DMS 273 treated with DMSO at 0.1 percent for 48 hours (cell line): ENCODE measurements at places on chromosomes 3 and 15.
A peak's percentile ranks its signal among the peaks of the same experiment; 100 is the strongest.

DNA sequence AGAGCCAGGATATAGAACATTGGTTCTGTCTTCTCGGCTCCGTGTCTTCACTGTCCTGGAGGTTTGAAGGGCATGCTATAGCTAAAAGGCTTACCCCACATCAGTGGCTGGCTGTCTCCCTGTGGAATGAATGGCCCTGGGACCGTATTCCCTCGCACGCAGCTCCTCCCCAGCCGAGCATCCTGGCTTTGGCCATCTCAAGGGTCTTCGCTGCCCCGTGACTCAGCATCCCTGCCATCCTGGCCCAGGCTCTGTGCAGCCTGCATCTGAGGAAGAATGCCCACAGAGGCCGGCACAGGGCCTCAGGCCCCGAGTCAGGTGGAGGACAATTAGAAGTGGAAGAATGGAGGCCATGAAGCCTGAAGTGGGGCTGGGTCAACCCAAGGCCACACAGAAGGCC lies 11.0 kb downstream of the LOXL1 start:
- DNase-seq = no peak

GRCh38 chr15:87907676-87908446 lies 348.7 kb downstream of the NTRK3 start:
- no peak for DNase-seq

DNA sequence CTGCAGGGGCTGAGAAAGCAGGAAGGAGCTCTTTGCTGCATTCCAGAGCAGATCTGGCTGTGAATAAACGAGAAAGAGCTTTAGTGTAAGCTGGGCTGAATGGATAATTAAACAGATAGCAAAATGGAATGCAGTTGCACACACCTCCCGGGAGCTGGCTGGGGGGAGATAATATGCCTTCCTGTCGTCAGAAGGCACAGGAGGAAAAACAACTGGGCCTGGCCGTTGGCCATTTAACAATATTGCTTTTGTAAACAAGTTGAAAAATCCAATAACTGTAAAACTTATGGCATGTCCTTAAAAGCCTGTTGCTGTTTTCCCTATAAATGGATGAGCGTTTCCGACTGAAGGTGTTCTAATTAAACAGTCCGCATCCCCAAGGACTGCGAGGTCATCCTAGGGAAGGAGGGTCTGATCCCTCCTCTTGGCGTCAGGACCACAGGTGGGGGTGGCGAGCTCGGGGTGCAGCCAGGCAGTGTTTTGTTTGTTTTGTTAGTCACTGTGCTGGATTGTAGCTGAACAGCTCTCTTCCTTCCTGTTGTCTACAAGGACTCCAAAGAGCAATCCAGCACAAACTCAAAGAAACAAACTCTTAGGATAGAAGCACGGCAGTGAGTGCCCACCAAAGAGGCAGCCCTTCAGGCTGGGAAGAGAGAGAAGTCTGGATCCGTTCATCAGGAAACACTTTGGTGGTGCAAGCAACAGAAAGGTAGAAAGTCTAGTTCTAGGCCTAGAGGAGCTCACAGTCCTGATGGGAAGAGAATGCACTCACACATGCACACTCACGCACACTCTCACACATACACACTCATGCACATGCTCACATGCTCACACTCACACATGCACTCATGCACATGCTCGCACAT lies 133.4 kb upstream of the SMAD3 start:
- no peak for DNase-seq

- no peak for DNase-seq
Measured at GRCh38 chr3:194287374-194287773, 63.8 kb downstream of the CPN2 start.

GRCh38 chr3:177689077-177689476 lies 491.8 kb upstream of the TBL1XR1 start:
- no peak for DNase-seq

DNA sequence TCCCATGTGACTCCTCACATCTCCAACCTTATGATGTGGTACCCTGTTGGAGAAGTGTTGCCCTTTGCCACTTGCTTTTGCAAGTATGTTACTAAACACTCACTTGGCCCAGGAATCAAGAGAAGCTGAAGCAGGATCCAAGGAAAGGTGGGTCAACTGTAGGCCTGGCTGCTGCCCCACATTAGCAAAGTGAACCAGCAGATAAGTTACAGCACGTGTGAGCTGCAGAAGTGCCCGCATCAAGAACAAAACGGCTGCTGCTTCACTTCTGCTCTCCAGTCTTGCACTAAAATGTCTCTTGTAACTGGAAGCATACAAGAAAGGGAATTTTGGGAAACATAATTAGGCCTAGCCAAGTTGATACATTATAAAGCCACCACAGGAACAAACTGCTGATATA lies 79.6 kb downstream of the PCOLCE2 start:
- no peak for DNase-seq

- no peak for DNase-seq
Measured at GRCh38 chr3:54599716-54600115, 328.1 kb downstream of the LRTM1 start.

DNA sequence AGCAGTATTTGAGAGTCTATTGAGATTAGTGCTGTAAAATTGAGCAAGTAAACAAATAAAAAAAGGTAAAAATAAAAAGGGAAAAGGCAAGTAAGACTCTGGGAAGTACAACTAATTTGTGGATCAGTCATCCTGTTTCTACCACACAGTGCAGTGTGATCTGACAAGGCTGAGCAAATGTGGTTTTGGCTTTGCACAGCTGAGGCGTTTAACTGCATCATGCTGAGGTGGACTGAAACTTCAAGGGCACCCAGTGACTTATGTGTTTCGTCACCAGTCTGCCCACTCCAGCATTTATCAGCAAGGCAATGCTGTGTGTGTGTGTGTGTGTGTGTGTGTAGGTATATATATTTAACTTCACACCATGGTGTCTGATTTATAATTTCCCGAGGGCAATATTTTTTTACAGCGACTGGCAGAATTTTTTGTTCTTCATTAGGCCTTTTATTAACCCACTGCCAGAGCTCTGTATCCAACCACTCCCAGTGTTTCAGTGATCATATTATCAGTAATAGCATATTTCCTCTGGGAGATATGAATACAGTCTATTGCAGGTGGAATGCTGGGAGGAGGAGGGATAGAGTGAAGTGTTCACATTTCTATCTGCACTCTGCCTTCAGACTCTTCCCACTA lies 131.5 kb upstream of the SATB1 start:
- DNase-seq = no peak

- no peak for DNase-seq
Measured at GRCh38 chr3:66404903-66405700, 95.7 kb downstream of the LRIG1 start.

DNA sequence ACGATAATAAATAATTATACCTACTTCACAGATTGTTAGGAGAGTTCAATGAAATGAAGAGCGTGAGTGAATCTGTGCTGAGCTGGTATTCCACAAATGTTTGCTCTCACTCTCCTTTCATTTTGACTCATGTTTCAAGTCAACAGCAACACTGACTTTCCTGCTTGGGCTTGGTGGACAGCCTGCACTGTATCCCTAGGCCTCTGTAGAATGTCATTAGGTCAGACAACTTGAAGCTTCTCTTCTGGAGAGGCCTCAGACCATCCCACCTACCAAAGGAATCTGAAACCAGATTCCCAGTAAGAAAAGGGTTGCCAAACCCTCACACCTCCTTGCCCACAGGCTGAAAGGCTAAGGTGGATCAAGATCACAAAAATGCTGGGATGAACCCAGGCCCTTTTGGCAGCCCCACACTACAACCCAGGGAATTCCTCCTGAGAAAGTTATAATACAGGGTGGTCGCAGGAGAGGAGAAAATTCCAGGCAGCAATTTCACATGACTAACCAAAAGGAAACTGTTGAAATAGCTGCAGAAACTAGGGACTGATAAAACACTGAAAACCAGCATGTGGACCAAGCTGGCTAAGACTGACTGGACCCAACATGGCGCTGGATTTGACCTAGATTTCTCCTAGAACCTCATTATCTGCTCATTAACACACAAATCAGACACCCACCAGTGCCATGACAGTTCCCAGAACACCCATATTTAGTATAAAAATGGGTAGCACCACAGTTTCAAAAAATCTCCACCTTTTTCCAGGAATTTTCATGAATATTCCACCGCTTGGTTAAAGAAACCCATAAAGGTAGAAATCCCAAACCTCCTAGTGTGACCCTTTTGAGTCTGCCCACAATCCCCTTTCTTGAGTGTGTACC lies 57.0 kb upstream of the ZNF148 start:
- no peak for DNase-seq

DNA sequence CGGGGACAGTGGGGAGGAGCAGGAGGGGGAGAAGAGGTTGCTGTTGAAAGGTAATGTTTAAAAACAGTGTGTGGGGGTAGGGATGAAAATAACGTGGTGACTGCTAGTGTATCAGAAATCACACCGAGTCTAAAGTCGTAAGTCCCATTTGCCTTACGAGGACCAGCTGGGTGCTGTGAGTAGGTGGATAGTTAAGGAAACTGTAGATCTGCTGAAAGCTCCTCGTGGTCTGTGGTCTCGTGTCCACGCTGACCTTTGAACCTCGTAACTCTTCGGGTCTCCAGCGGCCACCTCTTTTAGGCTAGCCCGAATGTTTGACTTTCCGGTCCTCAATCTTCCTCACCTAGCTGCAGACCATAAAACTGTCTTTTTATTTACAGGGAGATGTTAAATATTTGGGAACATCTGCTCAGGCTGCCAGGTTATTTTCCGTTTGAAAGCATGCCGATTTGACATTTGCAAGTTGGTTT lies 29.3 kb upstream of the ST3GAL6 start:
- DNase-seq = peak; percentile 84

DNA sequence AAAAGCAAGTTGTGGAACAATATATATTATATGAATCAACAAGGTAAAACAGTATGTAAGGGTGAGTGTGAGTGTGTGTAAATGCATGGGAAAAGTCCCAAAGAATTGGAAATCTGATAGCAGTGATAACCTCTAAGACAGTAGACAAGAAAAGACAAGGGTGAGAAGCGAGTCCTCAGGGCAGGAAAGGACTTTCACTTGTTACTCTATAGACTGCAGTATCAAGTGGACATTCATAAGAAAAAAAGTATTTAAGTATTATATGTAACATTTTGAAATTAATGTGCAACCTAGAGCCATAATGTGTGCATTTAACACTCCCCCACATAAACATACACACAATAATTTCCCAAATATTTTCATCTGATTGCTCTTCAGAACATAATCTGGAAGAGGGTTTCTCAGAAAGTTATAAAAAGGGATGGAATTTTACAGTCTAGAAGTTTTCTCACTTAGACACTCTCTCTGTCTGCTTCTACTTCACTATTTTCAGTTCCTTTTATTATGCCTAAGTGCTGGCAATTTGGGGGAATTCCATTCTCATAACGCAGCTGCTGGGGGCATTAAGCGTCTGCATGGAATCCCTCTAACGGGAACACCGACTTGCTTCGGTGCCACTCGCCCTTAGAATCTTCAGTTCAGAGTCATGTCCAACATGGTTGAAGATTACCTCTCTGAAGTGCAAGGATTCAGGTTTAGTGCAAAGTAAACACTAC lies 50.0 kb upstream of the CDIN1 start:
- no peak for DNase-seq

DNA sequence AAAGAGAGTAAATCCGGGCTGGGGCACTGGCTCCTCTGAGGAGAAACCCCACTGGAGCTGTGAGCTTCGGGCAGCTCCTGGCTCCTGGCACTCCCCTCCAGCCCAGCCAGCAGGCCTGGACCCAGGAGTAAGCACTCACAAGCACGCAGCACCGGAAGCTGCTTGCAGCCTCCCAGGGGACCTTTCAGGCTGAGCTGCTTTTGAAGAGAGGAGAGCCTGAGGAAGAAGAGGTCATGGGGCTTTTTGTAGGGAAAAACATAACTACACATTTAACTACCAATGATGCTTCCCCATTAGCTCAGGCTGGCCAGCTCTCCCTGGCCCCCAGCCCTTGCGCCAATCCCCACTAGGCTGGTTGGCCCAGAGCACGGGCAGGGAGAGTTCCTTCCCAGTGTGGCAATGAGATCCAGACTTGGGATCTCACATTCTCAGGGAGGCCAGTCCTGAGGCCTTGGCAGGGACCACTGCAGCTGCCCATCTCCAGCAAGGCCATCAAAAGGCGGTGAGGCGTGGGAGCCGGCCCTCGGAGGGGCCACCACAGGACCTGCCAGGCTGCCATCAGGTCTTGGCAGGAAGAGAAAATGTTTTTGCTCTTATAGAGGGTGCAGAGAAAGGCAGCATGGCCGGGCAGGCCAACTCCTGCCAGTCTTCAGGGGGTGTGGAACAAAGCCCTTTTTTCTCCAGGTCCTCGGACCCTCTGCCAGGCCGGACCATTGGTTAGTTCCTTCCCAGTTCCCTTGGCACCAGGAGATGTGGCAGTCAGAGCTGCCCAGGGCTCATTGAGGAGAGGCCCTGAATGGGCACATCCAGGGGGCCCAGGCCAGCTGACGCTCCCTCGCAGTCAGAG lies 41.5 kb upstream of the MFGE8 start:
- DNase-seq = no peak
